CD4-positive, alpha-beta memory T cell (primary cell): ENCODE measurements at places on chromosomes 3 and 15.

- DNase-seq = no peak
Measured at GRCh38 chr15:56320316-56320715, 44.9 kb upstream of the TEX9 start.

DNA sequence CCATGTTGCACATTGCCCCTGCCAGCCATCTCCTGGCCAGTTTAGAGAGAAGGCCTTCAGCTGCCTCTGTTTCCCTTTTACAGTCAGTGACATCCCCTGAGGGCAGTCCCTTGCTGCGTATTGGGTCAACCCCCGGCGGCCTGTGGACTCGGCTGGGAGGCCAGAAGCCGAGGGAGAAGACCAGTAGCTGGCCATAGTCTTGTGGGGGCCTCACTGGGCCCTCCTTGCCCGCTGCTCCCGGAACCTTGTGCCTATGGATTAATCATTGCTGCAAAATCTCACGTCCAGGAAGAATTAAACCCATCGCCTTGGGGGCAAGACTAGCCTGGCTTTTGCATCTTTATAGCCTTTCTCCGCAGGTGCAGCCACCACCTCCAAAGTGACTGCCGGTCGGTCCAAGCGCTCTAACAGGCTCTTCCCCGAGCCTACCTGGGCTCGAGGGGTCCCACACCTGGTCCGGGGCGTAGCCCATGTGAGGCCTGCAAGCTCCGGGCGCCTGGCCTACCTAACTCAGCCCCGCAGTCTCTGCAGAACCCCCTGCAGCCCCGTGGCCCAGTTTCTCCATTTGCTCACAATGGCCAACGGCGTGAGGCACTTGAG lies 870 bp upstream of the CHAC1 start:
- no peak for DNase-seq

- no peak for DNase-seq
Measured at GRCh38 chr15:98674336-98674735, 26.0 kb downstream of the IGF1R start.

DNA sequence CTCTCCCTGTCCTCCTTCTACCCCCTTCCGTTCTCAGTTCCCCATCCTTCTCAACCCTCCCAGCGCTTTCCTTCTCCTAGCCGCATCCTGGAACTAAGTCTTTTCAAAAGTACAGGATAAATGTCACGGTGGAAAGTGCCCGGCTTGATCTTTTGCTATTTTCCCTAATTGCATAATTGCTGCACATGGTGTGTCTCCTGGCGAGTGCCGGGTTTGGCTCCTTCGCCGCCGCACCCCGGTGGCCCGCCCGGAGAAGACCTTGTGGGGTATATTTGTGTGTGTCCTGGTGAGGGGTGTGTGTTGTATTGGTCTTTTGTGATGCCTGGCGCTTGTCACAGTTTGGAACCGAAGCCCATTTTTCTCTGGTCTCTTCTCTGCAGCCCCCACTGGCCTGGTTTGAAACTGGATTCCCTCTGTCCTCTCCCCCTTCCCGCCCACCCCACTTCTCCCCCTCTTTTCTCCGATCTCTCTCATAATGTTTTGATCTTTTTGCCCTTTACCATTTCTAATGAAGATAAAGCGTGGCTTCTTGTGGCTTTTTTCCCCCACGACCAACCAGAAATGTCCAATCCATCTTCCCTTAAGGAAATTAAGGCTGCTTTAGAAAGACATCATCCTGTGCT lies 692 bp downstream of the UBE2E2 start:
- DNase-seq = no peak

DNA sequence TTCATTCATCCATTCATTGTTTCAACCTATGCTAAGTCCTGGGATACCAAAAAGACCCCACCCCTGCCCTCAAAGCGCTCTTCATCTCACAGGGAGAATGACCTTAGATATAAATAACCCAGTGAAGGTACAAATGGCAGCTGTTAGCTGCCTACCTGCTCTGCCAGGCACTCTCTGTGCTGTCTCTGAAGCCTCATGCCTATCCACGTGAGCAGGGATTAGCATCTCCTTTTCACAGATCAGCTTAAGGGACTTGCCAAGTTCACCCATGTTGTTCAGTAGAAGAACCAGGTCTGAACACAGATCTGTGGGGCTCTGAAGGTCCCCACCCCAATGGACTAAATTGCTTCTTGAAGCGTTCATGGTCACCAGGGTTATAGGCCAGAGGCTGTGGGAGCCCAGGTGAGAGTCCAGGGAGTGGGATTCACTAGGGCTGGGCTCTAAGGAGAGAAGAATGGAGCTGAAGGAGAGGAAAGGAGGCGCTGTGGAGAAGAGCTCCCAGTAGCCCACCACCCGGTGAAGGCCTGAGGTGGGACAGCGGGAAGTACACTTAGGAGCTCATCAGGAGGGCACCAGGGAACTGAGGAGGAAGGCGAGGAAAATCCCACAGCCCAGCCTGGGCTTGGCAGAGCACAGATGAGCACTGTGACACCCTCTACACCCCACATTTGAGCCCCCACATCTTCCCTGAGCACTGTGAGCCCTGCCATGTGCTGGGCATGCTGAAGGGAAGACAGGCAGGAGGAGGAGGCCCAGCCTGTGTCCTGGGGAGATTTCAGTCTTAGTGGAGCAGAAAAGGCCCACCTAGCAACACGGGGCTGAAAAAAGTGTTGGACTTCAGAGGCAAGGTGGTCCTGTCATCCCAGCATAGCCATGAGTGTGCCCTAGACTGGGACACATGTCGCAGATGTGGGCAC lies 20.4 kb downstream of the RBP1 start:
- no peak for DNase-seq

GRCh38 chr3:104044002-104044401 lies 1322.7 kb upstream of the ALCAM start:
- DNase-seq = no peak

DNA sequence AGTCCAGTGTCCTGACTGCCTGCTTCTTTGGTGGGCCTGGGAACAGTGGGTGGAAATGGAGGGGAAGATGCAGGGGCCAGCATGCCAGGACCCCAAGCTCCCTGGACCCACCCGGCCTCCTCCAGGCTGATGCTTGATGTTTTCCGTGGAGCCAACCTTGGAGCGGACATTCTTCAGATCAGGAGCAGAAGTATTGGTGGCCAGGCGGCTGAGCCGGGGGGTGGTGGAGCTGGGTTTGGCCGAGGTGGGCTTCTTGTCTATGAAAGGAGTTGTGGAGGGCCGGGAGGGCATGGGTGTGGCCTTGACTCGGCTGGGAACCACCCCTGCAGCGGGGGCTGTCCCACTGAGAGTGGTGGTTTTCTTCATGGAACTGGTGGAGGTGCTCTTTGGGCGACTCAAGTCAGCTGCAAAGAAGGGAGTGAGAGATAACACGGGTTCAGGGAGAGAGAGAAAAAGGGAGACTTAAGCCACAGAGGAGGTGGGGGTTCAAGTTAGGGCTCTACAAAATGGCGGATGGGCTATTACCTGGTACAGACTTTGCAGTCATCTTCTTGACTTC lies 67.8 kb downstream of the DHX30 start:
- no peak for DNase-seq

- DNase-seq = no peak
Measured at GRCh38 chr15:79904271-79904670, 7.5 kb upstream of the MTHFS start.

DNA sequence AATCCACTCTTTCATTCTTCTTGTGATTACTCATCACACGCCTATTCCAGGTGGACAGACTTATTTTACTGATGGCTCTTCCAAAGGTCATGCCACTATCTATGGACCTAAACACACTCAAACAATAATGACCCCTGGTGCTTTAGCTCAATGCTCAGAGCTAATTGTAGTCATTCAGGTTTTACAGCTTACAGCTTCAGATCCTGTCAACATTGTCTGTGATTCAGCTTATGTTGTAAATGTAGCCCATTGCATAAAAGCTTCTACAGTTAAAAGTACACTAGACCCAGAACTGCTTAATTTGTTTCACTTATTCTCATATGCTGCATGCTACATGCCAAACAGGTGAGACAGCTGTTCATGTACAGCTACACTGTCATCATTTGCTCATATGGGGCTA lies 49.2 kb downstream of the LSM3 start:
- DNase-seq = no peak

DNA sequence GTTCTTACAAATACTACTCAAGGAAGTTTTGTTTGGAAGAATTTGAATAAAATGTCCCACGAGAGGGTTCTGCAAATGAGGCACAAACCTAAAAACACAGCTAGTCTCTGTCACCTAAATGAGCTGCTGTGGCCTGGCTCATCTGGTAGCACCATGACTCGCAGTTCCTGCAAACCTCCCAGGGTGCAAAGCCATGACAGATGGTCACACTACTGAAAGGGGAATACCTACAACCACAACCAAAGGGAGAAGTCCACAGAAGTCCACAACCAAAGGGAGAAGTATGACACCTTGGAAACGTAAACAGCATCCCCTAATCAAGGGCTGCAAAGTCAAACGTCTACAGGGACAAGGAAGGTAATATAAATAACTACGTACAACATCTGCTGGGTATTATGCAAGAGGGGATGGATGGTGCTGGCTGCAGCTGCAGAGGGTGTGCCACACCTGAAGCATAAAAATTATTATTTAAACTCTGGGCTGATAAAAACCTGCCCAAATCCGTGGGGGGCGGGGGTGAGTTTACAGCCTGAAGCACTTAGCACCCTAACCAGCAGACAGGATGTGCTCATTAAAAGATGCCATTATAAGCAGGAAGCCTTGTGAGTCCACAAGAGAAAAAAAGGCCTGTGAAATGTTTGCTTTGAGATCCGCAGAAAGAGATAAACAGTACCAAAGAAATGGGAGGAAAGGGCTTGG lies 184.0 kb downstream of the MAGI1 start:
- DNase-seq = no peak

DNA sequence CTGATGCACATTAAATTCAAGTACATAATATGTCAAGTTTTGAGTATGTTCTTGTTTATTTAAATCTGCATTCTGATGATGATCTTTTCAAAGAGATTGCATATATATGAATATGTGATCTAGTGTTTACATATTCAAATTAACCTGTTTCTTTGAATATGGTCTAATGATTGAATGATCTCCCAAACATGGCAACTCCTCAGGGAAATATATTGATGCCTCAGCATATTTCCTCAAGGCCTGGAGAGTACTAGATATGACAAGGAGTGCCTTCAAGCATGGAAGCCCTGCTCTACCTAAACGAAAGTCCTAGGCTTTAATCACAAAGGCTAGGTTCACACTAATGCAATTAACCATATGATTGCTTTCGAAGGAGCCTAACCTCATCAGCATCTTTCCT lies 532.8 kb downstream of the ZIC1 start:
- no peak for DNase-seq

- no peak for DNase-seq
Measured at GRCh38 chr15:101288905-101289513, 6.0 kb downstream of the SNRPA1 start.

DNA sequence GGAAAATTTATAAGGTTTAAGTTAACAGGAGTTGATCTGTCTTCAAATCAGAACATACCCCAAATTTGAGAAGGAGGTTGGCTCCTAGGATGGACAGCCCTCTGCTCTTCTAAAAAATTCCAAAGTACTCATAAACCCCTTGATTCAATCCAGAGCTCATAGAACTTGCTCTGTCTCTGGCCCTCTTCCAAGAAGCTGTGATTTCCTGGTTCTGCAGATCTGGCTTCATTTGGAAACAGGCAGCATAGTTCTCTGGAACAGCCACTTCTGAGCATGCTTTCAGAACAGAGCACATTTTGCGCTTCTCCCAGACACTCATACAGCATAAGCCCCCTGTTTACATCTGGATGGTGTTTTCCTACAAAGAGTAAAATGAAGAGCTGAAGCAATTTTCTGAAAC lies 96.7 kb downstream of the KBTBD8 start:
- DNase-seq = no peak

- no peak for DNase-seq
Measured at GRCh38 chr3:85426121-85426520, 467.3 kb downstream of the CADM2 start.

DNA sequence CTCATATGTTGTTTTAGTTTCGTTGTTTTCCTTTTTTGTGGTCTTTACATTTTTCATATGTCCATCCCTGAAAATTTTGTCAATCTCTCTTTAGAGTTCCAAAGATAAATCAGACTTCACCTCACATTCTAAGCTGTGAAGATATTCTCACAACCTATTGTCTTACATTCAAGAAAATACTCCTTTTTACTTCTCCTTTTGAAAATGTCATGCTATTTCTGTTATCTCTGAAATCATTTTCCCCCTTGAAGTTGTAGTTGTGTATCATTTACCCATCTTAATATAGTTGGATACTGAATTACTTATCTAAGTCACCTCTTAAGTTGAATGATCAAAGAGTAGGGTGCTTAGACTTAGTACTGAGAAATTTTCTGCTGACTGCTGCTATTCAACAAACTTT lies 74.3 kb downstream of the DCUN1D1 start:
- no peak for DNase-seq

GRCh38 chr15:88802250-88802990 lies 816 bp upstream of the ACAN start:
- no peak for DNase-seq

DNA sequence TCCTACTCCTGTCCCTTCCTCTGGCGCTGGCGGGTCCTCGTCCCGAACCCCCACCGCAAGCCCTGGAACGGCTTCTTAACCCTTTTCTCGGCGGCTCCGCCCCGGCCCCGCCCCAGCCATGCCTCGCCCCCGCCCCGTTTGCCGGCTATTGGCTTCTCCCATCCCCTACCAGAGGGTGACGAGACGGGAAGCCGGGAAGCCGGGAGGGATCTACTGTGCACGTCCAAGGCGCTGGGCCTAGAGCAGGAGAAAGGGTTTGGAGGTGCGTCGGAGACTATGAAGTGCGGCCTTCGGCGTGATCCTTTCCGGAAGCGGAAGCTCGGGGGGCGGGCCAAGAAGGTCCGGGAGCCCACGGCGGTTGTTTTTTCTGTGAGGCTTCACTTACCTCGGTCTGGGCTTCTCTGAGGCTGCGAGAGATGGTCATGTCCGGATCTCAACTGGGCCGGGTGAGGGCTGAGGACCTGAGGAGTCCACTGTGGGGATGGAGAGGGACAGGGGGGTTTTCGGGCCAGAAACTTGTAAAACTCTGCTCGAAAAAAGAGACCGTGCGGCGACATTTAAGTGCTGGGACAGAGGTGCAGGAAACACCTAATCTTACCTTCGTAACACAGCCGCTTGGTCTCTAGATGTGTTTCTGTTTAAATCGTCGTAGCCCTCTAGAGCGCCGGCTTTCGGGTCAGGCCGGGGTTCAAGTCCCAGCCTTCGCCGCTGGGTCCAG lies 21.4 kb downstream of the ROPN1B start:
- DNase-seq = peak; percentile 76

DNA sequence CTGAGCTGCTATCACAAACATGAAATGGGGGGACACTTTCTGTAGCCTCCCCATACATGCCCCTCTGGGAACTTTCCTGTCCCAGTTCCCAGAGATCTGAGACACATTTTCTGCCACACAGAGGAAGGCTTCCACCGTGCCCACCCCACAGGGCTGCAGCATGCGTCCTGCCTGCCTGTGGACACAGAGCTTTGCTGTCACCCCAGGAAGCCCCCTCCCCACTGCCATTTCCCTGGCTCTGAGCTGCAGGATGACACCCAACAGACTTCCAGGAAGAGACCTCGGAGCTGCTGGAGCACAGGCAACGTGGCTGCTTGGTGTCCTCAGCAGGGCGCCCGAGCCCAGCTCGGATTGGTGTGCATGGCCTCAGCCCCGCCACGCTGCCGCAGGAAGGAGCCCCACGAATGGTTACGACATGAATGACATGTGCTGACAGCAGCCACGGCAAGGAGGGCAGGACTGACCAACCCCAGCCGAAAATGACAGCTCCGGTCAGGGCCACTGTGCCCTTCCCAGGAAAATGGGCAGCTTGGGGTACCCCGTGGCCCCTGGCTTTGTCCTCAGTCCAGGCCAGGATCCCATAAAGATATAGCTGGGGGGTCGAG lies 81.3 kb downstream of the VGLL4 start:
- no peak for DNase-seq
